ENCODE measurements at places on chromosomes 12 and 14.

DNA sequence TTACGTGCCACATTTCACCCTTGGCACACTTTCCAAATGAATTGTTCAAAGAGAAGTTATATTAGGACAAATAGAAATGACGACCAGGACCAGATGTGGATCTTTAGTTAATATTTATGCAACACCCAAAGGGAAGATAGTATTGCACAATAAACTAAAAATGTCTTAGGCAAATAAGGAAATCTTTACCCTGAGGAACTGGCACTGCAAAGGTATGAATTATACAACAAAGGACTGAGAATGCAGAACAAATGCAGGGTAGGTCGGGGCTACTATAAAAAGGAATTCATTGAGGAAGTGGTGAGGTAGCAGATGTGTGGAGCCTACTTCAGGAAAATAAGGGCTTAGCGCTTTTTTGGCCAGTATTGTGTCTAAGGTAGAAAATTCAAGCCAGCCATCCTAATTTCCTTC, 3.9 kb upstream of the TMTC2 start:
- ATAC-seq = no peak

DNA sequence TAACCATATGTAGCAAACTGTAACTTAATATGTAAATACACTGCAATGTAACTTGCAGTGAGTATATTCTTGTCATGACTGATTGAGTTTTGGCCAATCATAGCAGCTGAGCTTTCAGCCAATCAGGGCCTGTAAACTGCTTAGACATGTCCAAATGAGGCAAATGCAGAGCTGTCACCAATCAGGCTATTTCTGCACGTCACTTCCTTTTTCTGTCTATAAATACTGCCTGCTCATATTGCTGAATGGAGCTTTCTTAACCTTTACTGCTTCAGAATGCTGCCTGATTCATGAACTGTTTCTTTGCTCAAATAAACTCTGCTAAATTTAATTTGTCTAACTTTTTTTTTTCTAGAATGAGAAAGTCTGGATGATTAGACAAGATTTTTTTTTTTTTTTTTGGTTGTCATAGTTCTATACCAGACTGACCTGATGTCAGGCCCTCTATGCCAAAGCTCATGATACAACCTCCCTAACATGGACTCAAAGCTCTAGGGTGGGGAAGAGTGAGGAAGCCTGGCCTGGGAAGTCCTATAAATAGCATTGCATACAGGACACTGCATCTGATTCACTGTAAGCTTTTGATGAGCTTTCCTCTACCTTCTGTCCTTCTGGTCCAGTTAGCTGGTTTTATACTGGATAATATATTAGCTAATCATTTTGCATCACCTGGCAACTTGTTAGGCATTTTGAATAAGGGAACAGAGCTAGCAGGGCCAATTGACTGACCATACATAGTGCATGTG, 12.0 kb downstream of the MGP start:
- ATAC-seq = no peak

DNA sequence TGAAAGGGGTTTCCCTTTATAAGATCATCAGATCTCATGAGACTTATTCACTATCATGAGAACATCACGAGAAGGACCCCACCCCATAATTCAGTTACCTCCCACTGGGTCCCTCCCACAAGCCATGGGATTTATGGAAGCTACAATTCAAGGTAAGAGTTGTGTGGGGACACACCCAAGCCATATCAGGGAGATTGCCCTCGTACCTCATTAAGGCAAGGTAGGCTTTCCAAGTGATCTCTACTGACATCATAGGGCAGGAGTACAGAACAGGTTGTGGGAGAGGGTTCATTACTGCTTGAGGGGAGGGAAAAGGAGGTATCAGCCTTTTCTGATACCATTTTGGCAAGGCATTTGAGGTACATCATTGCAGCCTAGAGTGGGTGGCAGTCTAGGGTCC, 524.6 kb downstream of the PRKD1 start:
- no peak for ATAC-seq

DNA sequence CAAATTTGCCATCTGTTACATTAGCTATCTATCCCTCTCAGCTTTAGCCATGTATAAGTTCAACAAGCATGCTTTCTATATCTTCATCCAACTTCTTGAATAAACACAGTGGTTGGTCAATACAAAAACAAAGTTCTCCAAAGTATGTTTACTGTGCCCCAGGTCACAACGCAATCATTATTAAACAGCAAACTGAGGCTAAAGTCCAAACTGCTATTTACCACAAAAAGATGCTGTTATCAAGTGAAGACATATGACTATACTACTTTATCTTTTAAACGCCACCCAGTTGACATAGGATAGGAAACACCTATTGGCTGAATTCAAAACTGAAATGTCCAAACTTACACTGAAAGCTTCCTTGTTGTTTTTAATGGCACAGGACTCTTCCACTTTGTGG, 11.7 kb downstream of the ZCCHC8 start:
- ATAC-seq = no peak

GRCh38 chr12:109735051-109735521, 21.5 kb downstream of the FAM222A start:
- ATAC-seq = no peak

GRCh38 chr12:52925717-52926595, 21.1 kb upstream of the KRT8 start:
- no peak for ATAC-seq

- ATAC-seq = peak; percentile 90
Measured at GRCh38 chr12:117897372-117898161, 71.2 kb downstream of the KSR2 start.

- no peak for ATAC-seq
Measured at GRCh38 chr12:70178038-70178437, 65.2 kb upstream of the CNOT2 start.

GRCh38 chr14:22887990-22888378, 5.0 kb downstream of the REM2 start:
- peak; percentile 10 for ATAC-seq

- ATAC-seq = no peak
Measured at GRCh38 chr12:121595520-121595919, 14.7 kb upstream of the KDM2B start.

DNA sequence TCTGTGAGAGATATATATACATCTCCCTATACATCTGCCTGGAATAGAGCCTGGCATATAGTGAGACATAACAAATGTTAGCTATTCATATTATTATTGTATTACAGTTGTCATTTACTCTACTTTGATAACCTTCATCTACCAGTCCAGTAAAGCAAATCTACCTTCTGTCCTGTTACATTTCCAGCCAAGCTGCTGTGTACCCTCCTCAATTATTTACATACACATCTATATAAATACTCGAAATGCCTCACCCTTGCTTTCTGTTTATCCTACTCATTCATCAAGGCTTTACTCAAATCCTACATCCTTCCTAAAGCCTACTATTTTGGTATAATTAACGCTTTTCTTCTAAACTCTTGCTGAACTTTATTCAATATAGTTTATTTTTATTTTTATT, 8.7 kb downstream of the ZBTB1 start:
- ATAC-seq = no peak

GRCh38 chr12:22321638-22322037, 12.9 kb downstream of the ST8SIA1 start:
- ATAC-seq = peak; percentile 85

DNA sequence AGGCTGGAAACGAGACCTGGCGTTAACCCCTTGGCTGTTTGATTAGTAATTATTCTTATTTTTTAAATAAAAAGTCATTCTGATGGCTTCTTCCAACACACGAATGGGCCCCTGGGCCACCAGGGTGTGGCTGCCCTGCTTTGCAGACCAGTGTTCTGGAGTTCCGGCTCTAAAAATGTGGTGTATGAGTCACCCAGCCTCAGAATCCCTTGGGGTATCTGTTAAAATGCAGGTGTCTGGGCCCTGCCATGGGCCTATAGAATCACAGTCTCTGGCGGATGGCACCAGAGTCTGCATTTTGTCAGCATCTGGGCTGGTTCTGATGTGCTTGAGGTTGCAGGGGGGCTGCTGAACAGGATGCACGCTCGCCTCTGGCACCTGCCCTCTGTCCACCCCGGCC, 2.5 kb upstream of the PSMC1 start:
- no peak for ATAC-seq

DNA sequence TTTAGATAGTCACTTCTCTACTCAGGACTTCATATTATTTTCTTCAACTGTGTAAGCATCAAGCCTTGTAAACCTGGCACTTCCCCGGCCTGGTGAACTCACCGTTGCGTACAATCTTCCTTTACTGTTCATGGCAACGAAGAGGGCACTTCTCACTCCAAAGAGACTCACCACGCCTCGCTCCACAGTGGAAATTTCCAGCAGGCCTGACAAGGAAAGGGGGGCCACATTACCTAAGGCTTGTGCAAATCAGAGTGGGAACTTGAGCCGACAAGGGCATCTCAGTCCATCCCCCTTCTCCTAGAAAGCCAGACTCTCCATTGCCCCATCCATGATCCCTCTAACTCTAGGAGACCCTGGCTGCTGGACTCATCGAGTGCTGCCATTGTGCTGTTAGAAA, 1.6 kb downstream of the FGF6 start:
- ATAC-seq = no peak

DNA sequence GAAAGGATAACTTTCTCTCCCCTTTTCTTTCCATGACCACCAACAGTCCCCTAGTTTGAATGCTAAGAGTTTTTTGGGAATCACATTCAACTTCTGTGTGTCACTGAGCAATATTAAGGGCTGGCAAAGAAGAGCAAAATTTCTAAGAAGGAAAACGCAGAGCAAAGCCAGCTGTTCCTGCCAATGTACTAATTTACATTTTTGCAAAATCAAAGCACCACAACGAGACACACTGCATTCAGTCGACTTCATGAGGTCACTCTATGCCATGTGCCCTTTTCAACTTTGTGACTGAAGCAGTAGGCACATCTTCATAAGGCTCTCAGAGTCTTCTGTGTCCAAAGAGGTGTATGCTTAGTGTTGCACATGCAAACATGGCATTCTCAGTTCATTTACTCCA, 66.4 kb downstream of the PTPRR start:
- ATAC-seq = no peak

DNA sequence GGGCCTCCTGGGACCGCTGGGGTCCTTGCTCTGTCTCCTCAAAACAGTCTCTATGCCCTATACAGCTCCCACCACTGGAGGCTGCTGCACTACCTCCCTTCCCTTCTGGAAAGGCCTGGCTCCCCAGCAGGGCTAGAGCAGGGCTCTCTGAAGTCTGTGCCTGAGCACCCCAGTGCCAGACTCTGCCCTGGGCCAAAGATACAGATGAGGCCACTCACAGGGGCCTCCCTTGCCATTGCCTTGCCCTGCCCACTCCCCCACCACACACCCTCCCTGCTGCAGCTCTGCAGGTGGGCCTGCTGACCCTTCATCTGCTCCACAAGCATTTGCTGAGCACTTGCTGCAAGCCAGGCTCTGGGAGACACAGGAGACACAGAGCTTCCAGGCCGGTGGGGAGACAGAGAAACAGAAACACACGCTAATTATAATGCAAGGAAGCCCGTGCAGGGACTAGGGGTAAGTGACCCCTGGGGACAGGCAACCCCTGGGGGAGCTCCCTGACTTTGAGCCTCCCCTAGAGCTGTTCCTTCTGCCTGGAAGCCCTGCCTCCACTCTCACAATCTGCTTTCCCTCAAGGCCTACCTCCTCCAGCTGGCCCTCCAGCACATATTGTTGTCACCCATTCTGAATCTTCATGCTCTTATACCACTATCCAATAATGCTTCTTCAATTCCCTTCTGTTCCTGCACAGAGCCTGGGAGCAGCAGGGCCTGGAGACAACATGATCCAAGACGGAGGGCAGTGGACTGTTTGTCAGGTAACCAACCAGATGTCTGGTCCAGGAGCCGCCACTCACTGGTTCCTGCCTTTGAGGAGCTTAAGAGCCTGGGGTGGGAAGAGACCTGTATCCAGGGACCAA, 32.6 kb upstream of the PNMA1 start:
- ATAC-seq = no peak

- no peak for ATAC-seq
Measured at GRCh38 chr14:68598621-68599447, 194.0 kb downstream of the ZFP36L1 start.

DNA sequence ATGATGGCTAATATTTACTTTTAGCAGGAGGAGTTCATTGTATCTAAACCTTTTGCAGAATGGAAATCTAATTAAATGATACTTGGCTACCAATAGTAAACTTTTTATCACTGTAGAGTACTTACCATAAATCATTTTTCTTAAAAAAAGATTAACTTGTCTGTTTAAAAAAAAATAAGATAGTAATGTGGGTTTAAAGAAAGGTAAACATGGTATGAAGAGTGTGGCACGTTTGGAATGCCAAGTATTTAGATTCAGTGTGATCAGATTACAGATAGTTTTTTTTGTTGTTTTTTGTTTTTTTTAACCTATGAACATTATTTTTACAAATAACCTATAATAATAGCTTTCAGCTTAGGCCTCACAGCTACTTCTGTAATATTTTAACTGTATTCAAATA, 25.8 kb downstream of the KTN1 start:
- ATAC-seq = no peak

- ATAC-seq = no peak
Measured at GRCh38 chr12:120092551-120093335, 23.8 kb downstream of the RAB35 start.

GRCh38 chr12:60194678-60195077, 598.8 kb downstream of the SLC16A7 start:
- ATAC-seq = no peak

GRCh38 chr14:60738843-60739508, 4.4 kb downstream of the MNAT1 start:
- no peak for ATAC-seq

DNA sequence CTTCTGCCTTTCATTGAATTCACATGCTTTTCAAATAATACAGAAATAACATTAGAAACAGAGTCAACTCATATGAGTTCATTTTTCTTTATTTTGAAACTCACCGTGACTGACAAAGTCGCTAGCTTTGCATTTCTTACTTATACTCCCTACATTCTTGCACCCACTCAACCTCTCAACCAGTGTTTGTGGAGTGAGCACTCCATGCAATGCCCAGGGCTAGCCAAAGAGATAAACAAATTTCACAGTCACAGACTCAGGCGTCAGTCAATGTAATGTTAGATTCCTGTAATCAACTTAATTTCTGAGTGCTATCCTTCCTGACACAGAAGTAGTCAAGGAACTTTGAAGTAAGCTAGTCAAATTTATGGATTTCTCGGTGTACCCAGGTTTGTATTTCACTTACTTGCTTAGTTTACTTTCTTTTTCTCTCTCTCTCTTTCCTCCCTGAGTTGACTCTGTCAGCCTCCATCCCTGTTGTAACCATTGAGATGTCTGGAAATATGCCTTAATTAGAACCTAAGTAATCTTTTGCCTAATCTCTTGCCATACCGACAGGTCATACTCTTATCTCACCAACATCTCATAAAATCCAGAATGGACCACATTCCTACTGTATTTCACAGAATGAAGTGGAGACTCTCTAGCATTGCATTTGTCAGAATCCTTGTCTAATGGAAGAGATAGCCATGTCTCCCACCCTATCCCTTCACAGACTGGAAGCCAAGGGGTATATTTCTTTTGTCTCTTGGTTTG, 413.0 kb downstream of the AEBP2 start:
- ATAC-seq = no peak

DNA sequence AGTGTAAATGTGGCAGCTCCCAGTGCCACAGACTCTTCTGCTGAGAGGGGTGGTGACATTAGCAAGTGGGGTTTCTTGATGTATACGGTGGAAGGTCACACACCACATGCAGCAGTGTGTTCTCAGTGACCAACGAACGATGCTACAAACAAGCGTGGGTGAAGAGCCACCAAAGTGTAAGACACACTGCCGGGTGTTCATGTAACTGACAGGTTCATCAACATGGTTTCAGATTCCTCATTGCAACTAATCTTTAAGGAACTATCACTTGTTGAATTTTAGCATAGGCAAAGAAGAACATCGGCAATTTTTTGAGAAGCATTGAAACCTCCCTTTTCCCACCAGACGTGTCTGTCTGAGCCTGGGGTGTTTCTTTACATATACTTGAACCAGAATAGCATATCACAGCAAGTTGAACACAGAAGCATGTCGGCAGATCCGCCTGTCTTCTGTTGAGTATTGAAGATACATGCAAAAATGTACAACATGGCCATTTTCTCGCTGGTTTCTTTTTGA, 58.8 kb downstream of the PPP2R5C start:
- peak; percentile 13 for ATAC-seq
